Myocyte (in vitro differentiated cells): ENCODE measurements at places on chromosomes 5 and 9.

DNA sequence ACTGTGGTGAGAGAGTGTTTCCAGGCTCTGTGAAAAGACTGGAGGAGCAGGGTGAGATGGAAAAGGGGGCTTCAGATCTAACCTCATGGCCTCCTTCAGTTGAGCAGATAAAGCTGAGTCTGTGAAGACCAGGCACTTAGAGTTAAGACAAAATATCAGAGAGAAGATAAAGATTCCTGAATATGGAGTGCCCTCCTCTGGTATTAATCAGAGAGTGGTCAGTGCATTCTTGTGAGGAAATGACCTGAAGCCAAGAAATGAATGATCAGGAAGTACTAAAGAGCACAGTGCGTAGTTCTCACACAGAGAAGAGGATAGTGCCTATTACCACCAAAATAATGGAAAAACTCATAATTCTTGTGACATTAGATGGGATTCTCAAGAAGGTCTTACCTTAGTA is 1417.0 kb upstream of the ACO1 start:
- DNase-seq = peak; percentile 16

DNA sequence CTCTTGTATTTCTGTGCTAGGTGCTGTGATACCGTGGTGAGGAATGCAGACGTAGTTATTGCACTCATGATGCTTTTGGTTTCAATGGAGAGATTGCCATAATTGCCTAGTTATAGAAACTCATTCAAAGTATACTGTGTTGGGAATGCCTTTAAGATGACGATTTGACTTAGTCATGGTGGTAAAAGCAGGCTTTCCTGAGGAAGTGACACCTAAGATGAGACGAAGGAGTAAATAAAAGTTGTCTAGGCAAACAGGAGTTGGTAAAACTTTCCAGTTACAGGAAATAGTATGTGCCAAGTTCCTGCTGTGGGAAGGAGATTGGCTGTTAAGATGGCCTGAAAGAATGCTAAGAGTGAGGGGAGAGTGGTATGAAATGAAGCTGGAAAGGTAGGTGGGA is 48.1 kb downstream of the FOCAD start:
- DNase-seq = no peak

DNA sequence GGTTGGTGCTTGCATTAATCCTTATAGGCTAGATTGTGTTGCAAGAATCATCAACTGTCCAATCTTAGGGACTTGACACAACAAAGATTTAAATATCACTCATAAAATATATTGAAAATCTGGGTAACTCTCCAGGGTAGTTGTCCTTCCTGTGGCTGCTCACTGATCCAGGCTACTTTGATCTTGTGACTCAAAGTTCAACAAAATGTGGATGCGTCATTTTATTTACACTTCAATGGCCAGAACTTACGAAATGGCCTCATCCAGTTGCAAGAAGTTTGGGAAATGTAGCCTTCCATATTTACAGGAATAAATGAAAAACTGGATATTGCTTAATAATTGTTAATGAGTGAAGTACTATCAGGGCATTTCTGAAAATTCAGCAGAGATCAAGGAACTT is 235.5 kb upstream of the ACTBL2 start:
- no peak for DNase-seq

DNA sequence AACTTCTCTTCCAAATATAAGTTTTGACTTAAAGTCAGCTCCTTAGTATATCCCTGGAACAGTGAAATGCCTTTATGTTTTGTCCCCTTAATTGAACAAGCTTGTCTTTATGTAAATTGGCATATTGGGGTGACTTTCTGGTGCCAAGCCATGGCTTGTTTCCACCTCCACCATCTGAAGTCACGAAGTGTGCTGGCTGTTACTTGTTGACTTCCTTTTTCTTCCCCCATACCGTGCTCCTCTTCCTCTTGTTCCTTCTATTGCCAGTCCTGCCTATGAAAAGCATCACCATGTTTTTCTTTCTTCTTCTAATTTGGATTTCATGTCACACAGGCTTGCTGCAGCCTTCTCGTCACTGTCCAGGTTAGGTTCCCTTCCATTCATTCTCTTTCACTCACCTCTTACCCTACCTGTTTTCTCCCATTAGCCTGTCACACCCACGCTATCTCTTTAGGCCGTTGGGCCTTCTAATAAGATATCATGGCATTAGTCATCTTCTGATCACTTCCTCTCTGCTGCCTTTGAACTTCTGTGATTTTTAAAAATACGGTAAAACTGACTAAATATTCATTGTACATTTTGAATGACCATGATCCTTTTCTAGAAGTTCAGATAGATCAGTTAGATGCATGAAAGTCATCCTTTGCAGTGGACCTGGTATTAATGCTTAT is 48.1 kb downstream of the IQGAP2 start:
- DNase-seq = no peak

- no peak for DNase-seq
Measured at GRCh38 chr5:39412721-39413394, 11.9 kb downstream of the DAB2 start.

GRCh38 chr5:38115318-38115827 is 143.0 kb upstream of the EGFLAM start:
- no peak for DNase-seq

- DNase-seq = no peak
Measured at GRCh38 chr5:127326976-127327755, 36.6 kb downstream of the MEGF10 start.

DNA sequence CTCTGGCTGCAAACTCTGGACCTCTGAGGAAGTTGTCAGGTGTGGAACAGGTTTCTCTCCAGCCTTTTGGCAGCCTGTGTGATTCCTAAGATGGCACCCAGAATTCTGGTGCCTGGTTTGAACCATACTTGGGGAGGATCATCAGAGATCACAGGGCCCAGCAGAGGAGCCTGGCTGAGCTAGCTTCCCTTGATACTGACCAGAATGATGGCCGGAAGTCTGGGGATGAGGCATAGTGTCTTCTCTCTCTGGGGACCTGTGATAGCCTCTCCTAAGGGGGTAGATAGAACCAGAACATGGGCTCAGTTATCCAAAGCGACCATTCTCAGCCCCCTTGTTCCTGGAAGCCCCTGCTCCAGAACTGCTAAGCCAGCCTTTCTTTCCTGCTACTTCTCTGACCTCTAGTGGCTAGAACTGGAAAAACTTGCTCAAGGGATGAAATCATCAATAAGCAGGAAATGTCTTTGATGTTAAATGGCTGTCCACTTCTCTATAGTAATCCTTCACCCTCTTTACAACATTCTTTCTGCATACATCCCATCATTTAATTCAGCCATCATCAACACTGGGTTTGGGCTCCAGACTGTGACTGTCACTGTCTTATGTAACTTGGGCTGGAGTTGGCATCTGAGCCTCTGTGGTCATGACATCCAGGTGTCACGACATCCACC is 55.1 kb downstream of the C9orf152 start:
- peak; percentile 64 for DNase-seq

- DNase-seq = peak; percentile 75
Measured at GRCh38 chr5:57653636-57654290, 171.2 kb upstream of the ACTBL2 start.
